ENCODE measurements at places on chromosomes 11 and 22.

DNA sequence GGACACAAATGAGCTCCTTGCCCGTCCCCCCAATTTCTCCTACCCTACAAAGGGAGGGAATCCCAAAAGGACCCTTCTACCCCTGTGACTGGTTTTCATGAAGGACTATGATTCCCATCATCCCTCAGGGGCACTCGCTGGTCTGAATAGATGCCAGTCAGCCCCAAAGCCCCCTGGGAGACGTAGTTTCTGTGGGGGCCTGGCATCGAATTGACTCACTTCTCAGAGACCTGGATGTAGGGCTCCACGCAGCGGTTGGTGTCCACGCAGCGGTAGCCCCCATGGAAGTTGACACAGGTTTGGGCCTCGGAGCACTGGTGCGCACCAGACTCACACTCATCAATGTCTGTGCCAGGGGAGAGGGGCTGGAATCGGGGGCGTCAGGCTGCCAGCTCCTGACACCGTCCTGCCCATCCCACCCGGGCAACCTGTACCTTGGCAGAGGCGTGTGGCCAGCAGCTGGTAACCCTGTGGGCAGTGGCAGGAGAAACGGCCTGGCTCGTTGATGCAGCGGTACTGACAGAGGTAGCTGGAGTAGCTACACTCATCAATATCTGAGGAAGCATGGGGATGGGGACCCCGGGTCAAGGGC is 4.4 kb downstream of the EFEMP2 start:
- DNase-seq, result no peak

DNA sequence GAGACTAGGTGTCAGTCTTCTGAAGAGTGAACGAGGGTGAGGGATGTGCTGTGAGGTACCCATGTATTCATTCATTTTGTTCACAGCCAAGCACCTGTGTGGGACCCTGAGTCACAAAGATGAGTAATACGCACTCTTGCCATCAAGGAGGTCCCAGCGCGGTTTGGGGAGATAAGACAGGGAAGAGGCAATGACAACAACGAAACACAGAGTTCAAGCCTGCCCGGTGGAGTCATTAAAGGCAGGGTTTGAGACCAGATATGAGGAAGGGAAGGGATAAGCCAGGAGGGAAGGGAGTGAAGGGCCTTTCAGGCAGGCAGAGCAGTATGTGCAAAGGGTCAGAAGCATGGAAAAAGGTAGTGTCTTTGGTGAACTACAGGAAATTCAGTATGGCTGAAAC is 4.6 kb downstream of the DCHS1 start:
- no peak for DNase-seq

DNA sequence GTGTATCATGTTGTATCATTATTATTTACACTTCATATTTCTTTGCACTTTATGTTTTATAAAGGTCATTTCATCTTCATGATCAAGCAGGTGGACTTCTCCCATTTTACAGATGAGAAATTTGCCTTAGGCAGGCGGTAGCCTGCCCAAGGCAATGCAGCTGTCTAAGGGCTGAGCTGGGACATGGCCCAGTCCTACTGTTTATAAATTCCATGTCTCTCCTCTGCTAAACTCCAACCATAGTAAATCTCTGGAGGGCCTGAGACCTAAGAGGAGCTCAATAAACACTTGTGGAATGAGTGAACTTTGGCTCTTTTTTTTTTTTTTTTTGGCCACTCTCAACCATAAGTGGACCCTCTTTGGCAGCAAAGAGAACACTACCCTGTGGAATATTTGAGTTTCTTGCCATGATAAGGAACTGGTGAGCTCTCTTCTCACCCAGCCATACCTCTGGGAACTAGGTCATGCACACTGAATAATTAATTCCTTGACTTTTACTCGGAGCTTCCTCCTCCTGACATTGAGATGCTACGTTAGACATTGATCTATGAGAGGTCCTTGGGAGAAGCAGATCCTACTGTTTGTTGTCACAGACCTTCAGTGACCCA is 29.9 kb downstream of the MICAL2 start:
- DNase-seq, result no peak

DNA sequence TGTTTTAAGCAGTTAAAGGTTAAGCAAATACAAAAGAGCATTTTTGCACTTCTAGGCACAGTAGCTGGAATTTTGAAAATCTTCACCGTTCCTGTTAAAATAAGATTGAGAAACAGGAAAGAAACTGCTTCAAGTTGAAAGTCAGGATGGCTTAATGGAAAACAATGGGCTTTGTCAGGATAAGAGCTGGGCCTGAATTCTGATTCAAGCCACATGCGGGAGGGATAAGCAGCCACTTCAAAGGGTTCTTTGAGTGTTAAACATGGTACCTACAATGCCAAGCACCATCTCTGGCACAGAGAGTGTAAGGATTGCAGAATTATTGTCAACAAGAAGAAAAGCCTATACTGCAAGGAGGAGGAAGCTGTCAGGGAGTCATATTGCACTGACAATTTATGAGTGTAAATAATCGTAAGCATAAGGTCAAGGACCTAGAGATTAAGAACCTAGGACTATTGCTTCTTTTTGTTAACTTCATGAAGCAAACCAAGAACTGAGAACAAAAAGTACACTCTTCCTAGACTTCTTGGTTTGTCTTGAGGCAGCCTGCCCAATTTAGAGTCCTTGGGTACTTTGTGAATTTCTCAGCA is 32.5 kb downstream of the MPPED2 start:
- no peak for DNase-seq

GRCh38 chr22:19199479-19199878 is 20.9 kb upstream of the SLC25A1 start:
- DNase-seq, result no peak

DNA sequence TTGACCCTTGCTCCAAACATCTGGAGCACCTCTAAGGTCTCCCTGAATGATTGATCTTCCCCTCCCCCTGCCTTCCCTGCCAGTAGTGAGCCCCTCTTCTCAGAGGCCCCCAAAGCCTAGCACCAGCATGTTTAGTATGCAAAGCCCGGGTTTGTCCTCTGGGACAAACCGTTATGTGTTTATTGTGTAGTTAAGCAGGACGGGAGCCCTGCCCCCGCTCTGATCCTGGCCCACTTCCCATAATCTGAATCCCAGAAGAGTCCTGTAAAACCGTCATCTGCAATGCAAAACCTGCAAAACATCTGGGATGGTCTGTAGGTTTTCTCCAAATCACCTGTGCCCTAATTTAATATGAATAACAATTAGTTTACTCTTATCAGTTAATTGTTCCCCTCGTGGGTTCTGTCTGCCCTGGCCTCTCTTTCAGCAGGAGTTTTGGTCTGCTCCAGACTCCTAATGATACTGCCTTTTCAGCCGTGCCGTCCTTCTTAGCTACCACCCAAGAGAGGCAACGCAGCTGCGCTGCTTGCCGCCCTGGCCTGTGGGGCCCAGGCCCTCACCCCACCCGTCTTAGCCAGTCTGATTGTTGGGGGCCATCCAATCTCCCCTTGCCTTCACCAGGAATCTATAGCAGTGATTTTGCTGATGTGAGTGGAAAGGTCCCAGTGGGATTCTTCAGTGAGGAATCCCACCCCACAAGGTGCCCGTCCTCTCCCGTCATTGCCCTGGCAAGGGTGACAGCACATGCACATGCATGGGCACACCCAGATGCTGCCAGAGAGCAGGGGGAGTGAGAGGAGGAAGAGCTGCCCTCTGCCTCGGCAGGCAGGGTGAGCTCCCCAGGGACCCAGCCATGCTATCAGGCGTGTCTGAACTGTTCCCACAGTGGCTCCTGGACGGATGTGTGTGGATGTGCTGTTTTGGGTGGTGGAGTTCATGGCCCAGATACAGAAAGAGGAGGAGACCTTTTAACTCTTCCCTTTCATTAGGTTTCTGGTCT is 3.0 kb upstream of the B3GAT1 start:
- no peak for DNase-seq

DNA sequence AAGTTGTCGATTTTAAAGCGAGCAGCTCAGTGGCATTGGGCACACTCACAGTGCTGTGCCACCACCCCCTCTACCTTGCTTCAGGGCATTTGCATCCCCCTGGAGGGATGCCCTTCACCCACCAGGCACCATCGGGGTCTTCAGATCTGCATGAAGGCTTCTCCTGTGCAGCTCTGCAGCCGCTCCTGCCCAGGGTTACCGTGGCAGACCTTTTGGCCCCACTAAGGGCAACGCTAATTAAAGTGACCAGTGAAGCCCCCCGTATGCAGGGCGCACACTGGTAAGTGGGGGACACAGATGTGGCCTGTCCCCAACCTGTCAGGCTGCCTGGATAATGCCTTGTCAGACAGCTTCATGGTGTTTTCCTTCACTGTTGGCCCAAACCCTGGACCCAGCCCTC is 1117.7 kb downstream of the BRD1 start:
- DNase-seq, result no peak

DNA sequence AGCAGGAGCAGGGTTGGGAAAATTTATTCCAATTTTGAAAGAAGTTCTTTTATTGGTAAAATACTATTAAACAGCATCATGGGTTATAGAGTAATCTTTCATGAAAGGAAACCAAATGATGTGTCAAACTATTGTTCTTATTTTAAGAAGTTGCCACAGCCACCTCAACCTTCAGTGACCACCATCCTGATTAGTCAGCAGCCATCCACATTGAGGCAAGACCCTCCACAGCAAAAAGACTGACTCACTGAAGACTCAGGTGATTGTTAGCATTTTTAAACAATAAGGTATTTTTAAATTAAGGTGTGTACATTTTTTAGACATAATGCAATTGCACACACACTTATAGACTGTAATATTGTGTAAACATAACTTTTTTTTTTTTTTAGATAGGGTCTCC is 3.7 kb upstream of the HEPHL1 start:
- DNase-seq, result no peak

Data from NCI-H2107 (cell line).